Activated CD8-positive, alpha-beta T cell treated with anti-CD3 and anti-CD28 coated beads for 36 hours (primary cell): ENCODE measurements at places on chromosomes 5 and 9. TPM values are rescaled to one million over a fixed set of nuclear protein-coding genes. Genes with fewer than 3 reads are reported as not detected.

DNA sequence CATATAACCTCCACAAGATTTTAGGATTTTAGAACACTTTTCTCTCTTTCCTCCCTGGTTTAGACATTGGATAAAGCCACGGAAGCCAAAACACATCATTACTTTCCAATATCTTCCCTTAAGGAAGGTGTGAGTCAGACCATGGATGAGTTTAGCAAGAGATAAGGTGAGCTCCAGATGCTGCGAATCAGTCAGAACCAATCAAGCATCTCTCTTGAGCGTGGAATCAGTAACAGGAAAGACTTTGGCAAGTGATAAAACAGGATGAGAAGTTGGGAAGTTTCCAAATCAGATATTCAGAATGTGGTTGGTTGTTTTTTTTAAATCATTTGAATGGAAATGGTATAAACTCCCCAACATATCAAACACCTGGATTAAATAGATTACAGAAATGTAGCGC lies 397.8 kb downstream of the EFNA5 start:
- no peak for DNase-seq
- H3K36me3 ChIP-seq = no peaks in the 10 kb centered on the region
- no peaks in the 10 kb centered on the region for H3K4me1 ChIP-seq
- H3K4me3 ChIP-seq = no peak overlapping the region
- H3K27me3 ChIP-seq = no peaks in the 10 kb centered on the region
- no peak overlapping the region for H3K27ac ChIP-seq

DNA sequence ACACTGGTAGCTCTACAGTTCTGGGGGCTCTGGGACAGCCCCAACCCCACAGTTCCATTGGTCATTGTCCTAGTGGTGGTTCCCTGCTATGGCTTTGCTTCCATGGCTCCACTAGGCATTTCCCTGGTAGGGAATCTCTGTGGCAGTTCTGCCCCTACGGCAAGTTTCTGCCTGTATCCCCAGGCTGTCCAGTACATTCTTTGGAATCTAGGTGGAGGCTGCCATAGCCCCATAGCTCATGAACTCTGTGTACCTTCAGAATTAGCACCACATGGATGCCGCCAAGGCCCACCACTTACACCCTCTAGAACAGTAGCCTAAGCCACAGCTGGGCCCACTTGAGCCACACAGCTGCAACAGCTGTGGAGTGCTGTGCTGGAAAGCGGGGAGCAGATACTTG lies 3.3 kb upstream of the GOLM1 start:
- peaks cover 42% of the 10 kb centered on the region for H3K27me3 ChIP-seq
- no peaks in the 10 kb centered on the region for H3K36me3 ChIP-seq
- no peak overlapping the region for H3K4me3 ChIP-seq
- no peak for DNase-seq
- H3K27ac ChIP-seq = no peak overlapping the region
- H3K4me1 ChIP-seq = peaks cover 9% of the 10 kb centered on the region

DNA sequence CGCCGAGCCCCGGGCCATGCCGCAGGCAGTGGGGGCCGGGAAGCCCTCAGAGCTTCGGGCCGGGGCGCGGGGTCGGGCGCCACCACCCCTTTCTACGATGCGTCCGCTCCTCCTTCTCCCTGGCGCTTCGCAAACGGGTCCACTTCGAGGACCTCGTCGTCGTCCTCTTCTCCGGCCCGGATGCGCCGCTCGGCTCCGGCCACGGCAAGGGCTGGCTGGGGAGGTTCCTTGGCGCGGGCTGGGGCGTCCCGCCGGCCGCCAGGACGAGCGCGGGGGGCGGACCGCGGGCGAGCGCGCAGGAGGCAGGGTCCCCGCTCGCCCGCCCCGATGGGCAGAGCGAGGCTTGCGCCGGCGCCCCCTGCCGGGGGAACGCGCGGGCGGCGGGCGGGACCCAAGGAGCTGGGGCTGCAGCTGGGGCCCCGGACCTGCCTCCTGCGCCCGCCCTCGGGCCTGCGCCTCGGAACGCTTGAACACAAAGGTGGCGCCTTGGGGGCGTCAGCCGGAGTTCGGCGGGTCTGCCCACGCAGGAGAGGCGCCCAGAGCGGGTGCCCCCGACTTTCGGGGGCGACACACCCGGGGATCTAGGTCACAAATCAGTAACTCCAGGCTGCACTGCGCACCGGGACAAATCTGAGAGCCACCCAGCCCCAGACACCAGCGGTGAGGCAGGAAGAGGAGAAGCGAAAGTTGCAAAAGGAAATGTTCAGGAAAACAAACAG lies at the start of gene ROR2:
Gene ROR2 (minus strand): TSS at position 283 of the 719 bp plus-strand sequence.
- DNase-seq = peak; percentile 64
- peak within 1 kb of the TSS; percentile 38 for H3K4me3 ChIP-seq
- H3K27ac ChIP-seq = no peak within 1 kb of the TSS
- H3K36me3 ChIP-seq = no peaks in the 10 kb centered on the region

The EQTN gene
- total RNA-seq = not detected

- no peaks in the 10 kb centered on the region for H3K36me3 ChIP-seq
- H3K4me1 ChIP-seq = no peaks in the 10 kb centered on the region
- no peak overlapping the region for H3K4me3 ChIP-seq
- H3K27ac ChIP-seq = no peak overlapping the region
- H3K27me3 ChIP-seq = peaks cover 20% of the 10 kb centered on the region
- no peak for DNase-seq
These were observed 235.5 kb downstream of the ARHGEF28 start for GRCh38 chr5:73861313-73861988.

GRCh38 chr9:28045051-28045450 lies 471.8 kb upstream of the C9orf72 start:
- no peak for DNase-seq
- H3K4me3 ChIP-seq = no peak overlapping the region
- no peaks in the 10 kb centered on the region for H3K4me1 ChIP-seq
- H3K27ac ChIP-seq = no peak overlapping the region

GRCh38 chr9:114218264-114219120 lies 63.2 kb downstream of the COL27A1 start:
- no peaks in the 10 kb centered on the region for H3K4me1 ChIP-seq
- H3K27ac ChIP-seq = no peak overlapping the region
- H3K36me3 ChIP-seq = no peaks in the 10 kb centered on the region
- no peak for DNase-seq
- no peaks in the 10 kb centered on the region for H3K27me3 ChIP-seq

DNA sequence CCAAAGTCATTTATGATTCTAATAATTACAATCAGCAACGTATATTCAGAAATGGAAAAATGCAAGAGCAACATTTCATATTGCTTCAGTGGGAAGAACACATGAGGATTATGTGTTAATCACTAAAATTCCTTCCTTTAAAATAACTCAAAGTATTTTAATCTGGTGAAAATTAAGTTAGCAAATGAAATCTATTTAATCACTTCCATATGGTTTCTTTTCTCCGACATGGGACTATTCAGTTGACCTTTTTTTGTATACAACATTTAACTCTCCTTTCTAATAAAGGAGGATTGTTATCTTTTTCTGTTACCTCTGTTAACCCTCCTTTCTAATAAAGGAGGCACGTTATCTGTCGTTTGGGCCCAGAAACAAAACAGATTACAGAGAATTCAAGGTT lies 59.9 kb downstream of the HOMER1 start:
- H3K36me3 ChIP-seq = peaks cover 13% of the 10 kb centered on the region
- no peak overlapping the region for H3K4me3 ChIP-seq
- H3K27me3 ChIP-seq = no peaks in the 10 kb centered on the region
- H3K27ac ChIP-seq = no peak overlapping the region
- DNase-seq = no peak
- peaks cover 8% of the 10 kb centered on the region for H3K4me1 ChIP-seq

DNA sequence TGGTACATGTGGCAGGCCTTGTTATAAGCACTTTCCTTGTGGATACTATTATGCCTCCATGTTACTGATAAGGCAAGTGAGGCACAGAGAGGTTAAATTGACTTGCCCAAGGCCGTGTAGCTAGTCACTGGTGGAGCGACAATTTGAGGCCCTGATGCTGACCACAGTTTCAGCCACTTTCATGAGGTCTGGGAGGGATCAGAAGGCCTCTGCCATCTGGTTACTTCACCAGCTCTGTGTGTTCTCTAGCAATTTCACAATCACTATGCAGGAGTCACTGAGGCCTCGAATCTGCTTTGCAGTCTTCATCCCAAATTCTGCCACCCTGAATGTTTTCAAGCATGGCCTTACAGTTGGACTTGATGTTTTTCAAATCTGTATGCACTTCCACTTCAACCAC lies 9.1 kb downstream of the LRRC70 start:
- no peaks in the 10 kb centered on the region for H3K27me3 ChIP-seq
- H3K4me3 ChIP-seq = no peak overlapping the region

DNA sequence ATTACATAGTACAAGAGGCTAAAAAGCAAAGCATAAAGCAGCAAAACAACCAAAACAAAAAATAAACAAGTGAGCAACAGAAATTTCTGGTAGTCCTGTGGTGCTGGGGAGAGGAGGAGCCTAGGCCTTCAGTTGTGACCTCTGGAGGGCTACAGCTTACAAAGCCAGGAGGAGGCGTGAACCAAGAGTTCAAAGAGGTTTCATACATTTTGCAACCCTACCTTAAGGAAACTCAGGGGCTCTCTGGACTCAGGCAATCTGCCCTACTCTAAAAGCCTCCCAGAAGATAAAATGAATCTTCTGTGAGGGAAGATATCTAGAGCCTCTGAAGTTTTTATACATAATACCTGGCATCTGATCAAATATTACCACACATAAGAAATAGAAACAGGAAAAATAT lies 187.4 kb downstream of the AGTPBP1 start:
- H3K27ac ChIP-seq = no peak overlapping the region
- H3K4me1 ChIP-seq = no peaks in the 10 kb centered on the region
- H3K27me3 ChIP-seq = no peaks in the 10 kb centered on the region
- peaks cover 5% of the 10 kb centered on the region for H3K36me3 ChIP-seq
- H3K4me3 ChIP-seq = no peak overlapping the region

- no peaks in the 10 kb centered on the region for H3K36me3 ChIP-seq
- no peak overlapping the region for H3K4me3 ChIP-seq
- no peak overlapping the region for H3K27ac ChIP-seq
- no peaks in the 10 kb centered on the region for H3K4me1 ChIP-seq
- DNase-seq = no peak
These were observed 465.5 kb downstream of the DNAH5 start for GRCh38 chr5:13478831-13479465.

- H3K4me1 ChIP-seq = no peaks in the 10 kb centered on the region
- no peak overlapping the region for H3K4me3 ChIP-seq
- H3K27ac ChIP-seq = no peak overlapping the region
These were observed 63.8 kb upstream of the COL15A1 start for GRCh38 chr9:98879963-98880310.

GRCh38 chr9:81826517-81826906 lies 101.7 kb upstream of the SPATA31D4 start:
- H3K27ac ChIP-seq = no peak overlapping the region
- no peak overlapping the region for H3K4me3 ChIP-seq
- H3K36me3 ChIP-seq = no peaks in the 10 kb centered on the region

GRCh38 chr5:108212775-108213346 lies 169.0 kb downstream of the FBXL17 start:
- H3K4me3 ChIP-seq = no peak overlapping the region
- no peak for DNase-seq
- no peaks in the 10 kb centered on the region for H3K4me1 ChIP-seq
- H3K27ac ChIP-seq = no peak overlapping the region
- H3K27me3 ChIP-seq = no peaks in the 10 kb centered on the region

The RGS14 gene
- total RNA-seq = 50.4 TPM

- DNase-seq = no peak
- peaks cover 41% of the 10 kb centered on the region for H3K4me1 ChIP-seq
- H3K4me3 ChIP-seq = no peak overlapping the region
- H3K27me3 ChIP-seq = no peaks in the 10 kb centered on the region
- H3K36me3 ChIP-seq = peaks cover 65% of the 10 kb centered on the region
These were observed 3.4 kb downstream of the SKP2 start for GRCh38 chr5:36155291-36155690.

DNA sequence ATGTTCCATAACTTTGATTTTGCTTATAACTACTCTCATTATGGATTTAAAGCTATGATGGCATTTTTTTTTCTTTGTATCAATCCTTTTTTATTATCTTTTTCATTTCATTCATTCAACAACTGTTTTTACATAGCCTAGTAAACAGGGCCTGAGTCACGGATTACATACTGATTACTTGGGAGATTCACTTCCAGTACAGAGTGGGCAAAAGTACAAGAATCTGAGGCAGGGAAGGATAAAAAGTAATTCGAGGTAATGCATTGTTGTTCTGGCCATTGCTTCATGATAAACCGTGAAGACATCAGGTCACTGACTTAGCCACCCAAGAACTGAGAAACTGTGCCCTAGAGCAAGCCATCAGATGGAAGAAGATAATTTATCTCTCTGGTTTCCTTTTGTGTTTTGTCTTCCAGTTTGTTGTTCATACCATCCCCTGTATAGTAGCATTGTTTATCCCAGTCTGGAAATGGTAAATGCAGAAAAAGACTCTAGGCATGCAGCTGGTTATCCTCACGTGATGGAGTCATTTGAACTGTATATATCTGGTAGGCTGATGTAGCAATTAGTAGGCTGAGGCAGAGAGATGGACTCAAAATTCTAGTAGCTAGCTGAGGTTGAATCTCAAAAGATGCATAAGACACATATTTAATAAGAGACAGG lies 145.6 kb downstream of the CNTLN start:
- H3K27me3 ChIP-seq = no peaks in the 10 kb centered on the region
- H3K4me3 ChIP-seq = no peak overlapping the region
- H3K4me1 ChIP-seq = no peaks in the 10 kb centered on the region
- no peaks in the 10 kb centered on the region for H3K36me3 ChIP-seq

DNA sequence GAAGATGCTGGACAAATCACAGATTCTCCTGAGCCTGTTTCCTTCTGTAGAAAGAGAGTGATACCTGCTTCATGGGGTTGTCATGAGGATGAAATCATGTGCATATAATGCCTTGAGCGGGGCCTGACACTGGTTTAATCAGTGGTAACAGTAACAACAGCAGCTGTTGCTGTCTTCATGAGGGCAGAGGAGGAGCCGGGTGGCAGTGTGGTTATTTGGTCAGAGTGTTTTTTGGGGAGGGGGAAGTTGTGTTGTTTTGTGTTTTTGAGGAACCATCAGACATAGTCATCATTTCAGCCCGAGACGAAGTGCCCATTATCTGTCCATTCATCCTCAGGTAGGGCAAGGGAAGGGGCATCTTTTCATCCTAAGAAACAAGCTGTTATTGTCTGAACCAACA lies 44.0 kb downstream of the NEURL1B start:
- H3K27me3 ChIP-seq = no peaks in the 10 kb centered on the region
- no peak for DNase-seq
- H3K4me1 ChIP-seq = peaks cover 15% of the 10 kb centered on the region
- peaks cover 2% of the 10 kb centered on the region for H3K36me3 ChIP-seq
- H3K27ac ChIP-seq = no peak overlapping the region

GRCh38 chr5:19910136-19910535 lies 77.9 kb downstream of the CDH18 start:
- no peaks in the 10 kb centered on the region for H3K27me3 ChIP-seq
- H3K36me3 ChIP-seq = no peaks in the 10 kb centered on the region
- H3K27ac ChIP-seq = no peak overlapping the region
- no peak overlapping the region for H3K4me3 ChIP-seq
- no peak for DNase-seq
- no peaks in the 10 kb centered on the region for H3K4me1 ChIP-seq
